Osteoblast (primary cell): ENCODE measurements at places on chromosomes 7 and 10. TPM values are rescaled to one million over a fixed set of nuclear protein-coding genes. Genes with fewer than 3 reads are reported as not detected.
A peak's percentile ranks its signal among the peaks of the same experiment; 100 is the strongest.

- H3K27me3 ChIP-seq: no peaks in the 10 kb centered on the region
- no peak overlapping the region for H3K4me3 ChIP-seq
- H3K27ac ChIP-seq: no peak overlapping the region
- no peak for DNase-seq
Measured at GRCh38 chr10:127194111-127194510, 2.3 kb downstream of the INSYN2A start.

- no peak overlapping the region for H3K27ac ChIP-seq
- no peaks in the 10 kb centered on the region for H3K36me3 ChIP-seq
- peaks cover 4% of the 10 kb centered on the region for H3K27me3 ChIP-seq
- H3K4me1 ChIP-seq: peaks cover 16% of the 10 kb centered on the region
- no peak for DNase-seq
- H3K4me3 ChIP-seq: no peak overlapping the region
Measured at GRCh38 chr7:99190359-99191009, 17.4 kb downstream of the KPNA7 start.

TMEM176A gene
- not detected in 2 replicates for total RNA-seq

C10orf67 gene
- not detected in 2 replicates for total RNA-seq

DNA sequence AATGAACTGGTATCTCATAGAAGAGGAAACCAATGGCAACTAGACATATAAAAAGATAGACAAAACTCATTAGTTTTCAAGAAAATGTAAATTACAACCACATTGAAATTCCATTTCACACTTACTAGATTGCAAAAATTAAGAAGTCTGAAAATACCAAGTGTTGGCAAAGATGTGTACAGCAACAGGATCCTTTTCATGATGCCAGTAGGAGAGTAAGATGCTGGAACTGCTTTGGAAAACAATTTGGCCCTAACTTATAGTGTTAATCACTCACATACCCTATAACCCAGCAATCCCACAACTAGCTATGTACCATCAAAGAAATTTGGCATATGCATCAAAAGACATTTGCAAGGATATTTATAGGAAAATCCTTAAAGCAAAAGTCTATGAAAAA, 15.5 kb downstream of the REEP3 start:
- no peak overlapping the region for H3K4me3 ChIP-seq
- no peak overlapping the region for H3K27ac ChIP-seq

FMC1 gene
- total RNA-seq: 9.0 and 15.3 TPM in 2 replicates

MYH16 gene
- under 0.01 TPM in 1 of 2 replicates, not detected in the other for total RNA-seq

- peaks cover 6% of the 10 kb centered on the region for H3K36me3 ChIP-seq
- H3K27ac ChIP-seq: peak overlapping the region; percentile 92
- DNase-seq: peak; percentile 79
- H3K27me3 ChIP-seq: no peaks in the 10 kb centered on the region
- H3K4me3 ChIP-seq: peak overlapping the region; percentile 95
Measured at GRCh38 chr7:98281757-98282606, 496 bp downstream of the BRI3 start.

- H3K36me3 ChIP-seq: no peaks in the 10 kb centered on the region
- H3K27ac ChIP-seq: no peak overlapping the region
- no peaks in the 10 kb centered on the region for H3K4me1 ChIP-seq
- H3K27me3 ChIP-seq: no peaks in the 10 kb centered on the region
- DNase-seq: no peak
Measured at GRCh38 chr10:104548090-104548489, 93.0 kb upstream of the SORCS3 start.

SMC3 gene
- 20.0 and 20.3 TPM in 2 replicates for total RNA-seq

DNA sequence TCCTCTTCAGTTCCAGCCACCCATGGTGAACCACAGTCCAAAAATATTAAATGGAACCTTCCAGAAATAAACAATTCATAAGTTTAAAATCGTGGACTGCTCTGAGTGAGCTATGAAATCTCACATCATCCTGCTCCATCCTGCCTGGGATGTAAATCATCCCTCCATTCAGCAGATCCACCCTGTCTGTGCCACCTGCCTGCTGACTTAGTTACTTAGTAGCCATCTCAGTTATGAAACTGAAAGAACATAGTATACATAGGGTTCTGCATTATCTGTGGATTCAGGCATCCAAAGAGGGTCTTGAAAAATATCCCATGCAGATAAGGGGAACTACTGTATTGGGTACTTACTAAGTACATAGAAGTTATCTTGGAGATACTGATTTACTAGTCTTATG, 89.0 kb downstream of the ST8SIA6 start:
- no peak overlapping the region for H3K27ac ChIP-seq
- H3K36me3 ChIP-seq: no peaks in the 10 kb centered on the region
- DNase-seq: no peak
- H3K27me3 ChIP-seq: peaks cover 4% of the 10 kb centered on the region
- H3K4me3 ChIP-seq: no peak overlapping the region
- H3K4me1 ChIP-seq: no peaks in the 10 kb centered on the region

MMD2 gene
- not detected in 2 replicates for total RNA-seq

GRCh38 chr10:113182154-113182553, 232.1 kb downstream of the TCF7L2 start:
- H3K4me3 ChIP-seq: no peak overlapping the region
- no peaks in the 10 kb centered on the region for H3K27me3 ChIP-seq
- H3K36me3 ChIP-seq: no peaks in the 10 kb centered on the region

- H3K27ac ChIP-seq: no peak overlapping the region
- no peaks in the 10 kb centered on the region for H3K27me3 ChIP-seq
- DNase-seq: no peak
- no peaks in the 10 kb centered on the region for H3K4me1 ChIP-seq
- no peaks in the 10 kb centered on the region for H3K36me3 ChIP-seq
Measured at GRCh38 chr7:26459540-26460193, 168.0 kb downstream of the SNX10 start.

DNA sequence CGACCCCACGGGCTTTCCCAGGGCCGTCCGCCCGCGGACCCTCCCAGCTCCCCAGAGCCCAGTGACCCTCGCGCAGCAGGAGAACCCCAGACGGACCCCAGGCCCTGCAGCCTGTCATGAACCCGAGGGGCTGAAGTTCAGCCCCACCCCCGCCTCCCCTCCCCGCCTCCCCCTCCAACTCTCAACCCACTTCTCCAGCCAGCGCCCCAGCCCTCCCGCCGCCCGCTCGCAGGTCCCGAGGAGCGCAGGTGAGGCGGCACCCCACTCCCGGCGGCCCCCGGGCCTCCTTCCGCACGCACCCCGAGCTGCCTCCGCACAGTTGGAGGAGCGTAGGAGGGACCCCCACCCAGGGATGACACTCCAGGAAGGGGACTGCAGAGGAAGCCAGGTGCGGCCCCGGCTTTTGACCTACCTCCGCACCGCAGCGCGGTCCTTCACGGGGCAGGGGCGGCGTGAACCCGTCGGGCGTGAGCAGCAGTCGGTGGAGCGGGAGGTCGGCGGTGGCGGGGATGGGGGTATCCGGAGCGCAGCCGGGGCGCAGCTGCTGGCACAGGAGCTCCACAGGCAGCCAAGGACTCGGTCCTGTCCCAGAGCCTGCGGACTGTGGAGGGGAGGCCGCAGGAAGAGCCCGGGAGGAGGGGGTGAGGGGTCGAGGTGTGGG, at the start of gene TMEM176A:
Gene TMEM176A, plus strand, starts transcription at position 189 of the 661 bp plus-strand sequence. CDS start 782 bp downstream, outside the sequence.
- H3K36me3 ChIP-seq: no peaks in the 10 kb centered on the region
- no peak within 1 kb of the TSS for H3K4me3 ChIP-seq
- no peaks in the 10 kb centered on the region for H3K4me1 ChIP-seq
- peaks cover 31% of the 10 kb centered on the region for H3K27me3 ChIP-seq
- DNase-seq: no peak
- no peak within 1 kb of the TSS for H3K27ac ChIP-seq

GRCh38 chr7:5692845-5693278, 88.6 kb downstream of the RNF216 start:
- peak overlapping the region; percentile 50 for H3K4me3 ChIP-seq
- peaks cover 6% of the 10 kb centered on the region for H3K36me3 ChIP-seq
- no peak for DNase-seq

DNA sequence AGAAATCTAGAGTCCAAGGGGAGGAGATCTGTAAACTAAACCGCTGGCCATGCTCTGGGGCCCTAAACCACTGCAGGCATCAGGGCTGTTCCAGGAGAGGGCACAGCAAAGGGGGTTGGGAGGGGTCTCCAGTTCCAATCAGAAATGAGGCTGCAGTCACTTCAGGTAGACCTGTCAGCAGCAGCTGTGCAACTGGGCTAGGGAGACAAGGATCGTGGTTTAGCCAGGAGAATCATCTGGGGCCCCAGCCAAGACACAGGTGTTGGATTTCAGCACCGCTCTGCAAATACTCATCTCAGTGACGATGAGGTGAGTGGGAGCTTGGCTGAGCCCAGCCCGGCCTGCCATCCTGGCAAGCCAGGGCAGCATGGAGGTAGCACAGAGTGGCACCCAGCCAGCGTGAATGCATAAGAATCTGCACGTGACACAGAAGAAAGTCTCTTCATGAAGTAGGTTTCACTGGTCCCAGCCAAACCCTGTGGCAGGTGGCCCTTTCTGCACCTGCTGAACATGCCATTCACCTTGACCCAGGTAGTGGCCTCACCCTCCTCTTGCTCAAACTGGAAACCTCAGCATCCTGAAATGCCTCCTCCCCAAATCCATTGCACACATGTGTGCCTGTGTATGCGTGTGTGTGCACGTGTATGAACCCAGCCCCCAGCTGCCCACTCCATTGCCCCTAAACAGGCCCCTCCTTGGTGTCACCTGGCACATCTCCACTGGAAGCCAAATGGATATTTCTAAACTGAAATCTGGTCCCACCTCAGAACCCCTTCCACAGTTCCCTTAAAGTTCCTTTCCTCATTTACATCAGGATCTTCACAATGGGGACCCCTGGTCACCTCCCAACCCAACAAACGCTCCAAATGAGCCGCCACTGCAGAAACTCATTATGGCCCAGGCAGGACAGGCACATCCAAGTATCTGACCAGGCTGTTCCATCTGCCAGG, 9.6 kb downstream of the GPRIN2 start:
- no peak overlapping the region for H3K27ac ChIP-seq
- H3K27me3 ChIP-seq: peaks cover 12% of the 10 kb centered on the region
- H3K4me1 ChIP-seq: no peaks in the 10 kb centered on the region
- H3K4me3 ChIP-seq: no peak overlapping the region
- no peaks in the 10 kb centered on the region for H3K36me3 ChIP-seq

- H3K4me1 ChIP-seq: peaks cover 14% of the 10 kb centered on the region
- H3K27me3 ChIP-seq: no peaks in the 10 kb centered on the region
- H3K4me3 ChIP-seq: no peak overlapping the region
- H3K36me3 ChIP-seq: no peaks in the 10 kb centered on the region
Measured at GRCh38 chr7:2480070-2480408, 3.8 kb upstream of the GRIFIN start.

DNA sequence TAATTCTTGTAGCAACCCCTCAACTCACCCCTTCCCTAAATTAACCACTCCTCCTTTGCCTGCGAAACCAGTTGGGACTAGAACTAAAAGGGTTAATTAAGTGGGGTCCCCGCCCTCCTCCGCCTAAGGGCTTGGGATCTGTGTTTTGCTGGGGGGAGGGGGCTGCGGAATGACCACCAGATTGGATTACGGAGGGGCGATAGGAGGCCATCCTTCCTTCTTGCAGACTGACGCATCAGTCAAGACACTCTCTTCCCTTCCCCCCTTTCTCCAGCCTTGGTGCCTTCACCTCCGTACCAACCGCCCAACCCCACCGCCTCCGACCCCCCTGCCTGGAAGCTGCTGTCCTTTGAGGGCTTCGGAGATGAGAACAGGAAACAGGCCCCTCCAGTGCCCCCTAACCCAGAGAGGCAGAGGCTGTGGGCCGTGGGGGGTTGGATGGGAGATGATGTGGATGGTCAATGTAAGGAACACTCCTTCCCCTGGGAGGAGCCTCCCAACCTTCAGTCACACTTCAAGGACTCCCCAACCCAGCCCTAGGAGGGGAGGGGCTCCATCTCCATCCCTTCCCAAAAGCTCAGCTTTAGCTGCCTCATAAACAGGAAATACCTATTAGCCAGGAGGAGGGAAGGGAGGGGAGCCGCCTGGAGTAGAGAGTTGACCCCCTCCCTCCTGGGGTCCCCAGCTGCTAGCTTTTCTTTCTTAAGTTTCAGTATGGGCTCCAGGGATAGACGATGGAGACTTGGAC, 997 bp upstream of the LDB1 start:
- no peaks in the 10 kb centered on the region for H3K27me3 ChIP-seq
- peak overlapping the region; percentile 63 for H3K27ac ChIP-seq
- H3K36me3 ChIP-seq: no peaks in the 10 kb centered on the region
- peaks cover 46% of the 10 kb centered on the region for H3K4me1 ChIP-seq
- peak; percentile 81 for DNase-seq
